ENCODE measurements at places on chromosomes 1 and 21. TPM values are rescaled to one million over a fixed set of nuclear protein-coding genes. Genes with fewer than 3 reads are reported as not detected.

COL6A2 gene
- total RNA-seq, result 17.7 TPM

TFAP2E gene
- 0.55 TPM for total RNA-seq

LORICRIN gene
- not detected for total RNA-seq

C1QTNF12 gene
- total RNA-seq, result 0.59 TPM

DEPDC1 gene
- 17.3 TPM for total RNA-seq
